Activated T-helper 17 cell treated with anti-CD3 and anti-CD28 coated beads, Interleukin-2, amount 50 U/mL, for 72 hours (primary cell): ENCODE measurements at places on chromosomes 4 and X.

DNA sequence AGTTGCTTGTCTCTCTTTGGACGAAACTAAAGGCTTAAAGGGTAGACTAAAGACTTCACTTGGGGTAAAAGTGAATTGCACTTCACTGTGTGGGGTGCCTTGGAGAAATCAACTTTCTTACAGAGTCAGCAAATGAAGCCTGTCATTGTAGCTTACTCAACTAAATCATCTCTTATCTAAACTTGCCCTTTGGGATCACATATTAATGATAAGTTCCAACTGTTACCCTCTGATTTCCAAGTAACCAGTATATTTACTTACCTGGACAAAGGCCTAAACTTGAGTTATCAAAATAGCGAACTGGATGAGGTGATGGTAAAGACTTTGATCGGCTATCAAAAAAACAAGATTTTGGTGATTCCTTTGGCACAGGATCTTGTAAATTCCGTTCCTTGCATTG, 8.9 kb upstream of the BDH2 start:
- ATAC-seq, result no peak

GRCh38 chrX:66203114-66203513, 39.1 kb downstream of the HEPH start:
- no peak for ATAC-seq

DNA sequence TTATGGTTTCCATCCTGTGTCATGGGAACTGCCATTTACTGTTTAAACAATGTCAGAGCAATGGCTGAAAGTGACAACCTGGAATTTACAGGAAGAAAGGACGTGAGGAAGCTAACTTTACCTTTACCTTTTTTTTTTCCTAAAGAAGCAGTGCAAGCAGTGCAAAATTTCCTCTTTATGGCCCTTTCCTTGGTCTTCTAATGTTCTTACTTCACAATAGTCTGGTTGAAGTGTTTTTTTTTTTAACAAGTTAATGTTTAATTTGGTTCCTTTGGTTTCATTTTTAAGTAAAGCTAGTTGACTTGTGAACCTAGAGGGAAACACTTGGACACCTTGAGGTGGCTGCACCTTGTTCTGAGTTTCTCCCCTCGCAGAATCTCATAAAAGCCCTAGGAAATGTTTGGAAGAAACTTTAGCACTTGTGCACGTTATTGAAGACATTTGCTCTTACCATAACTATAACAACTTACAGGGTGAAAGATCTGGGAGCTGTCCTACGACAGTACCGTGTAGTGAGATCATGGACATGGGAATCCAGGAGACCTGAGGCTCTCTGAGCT, 1.8 kb downstream of the SGMS2 start:
- no peak for ATAC-seq

GRCh38 chrX:18410038-18410437, 15.4 kb upstream of the CDKL5 start:
- no peak for ATAC-seq

DNA sequence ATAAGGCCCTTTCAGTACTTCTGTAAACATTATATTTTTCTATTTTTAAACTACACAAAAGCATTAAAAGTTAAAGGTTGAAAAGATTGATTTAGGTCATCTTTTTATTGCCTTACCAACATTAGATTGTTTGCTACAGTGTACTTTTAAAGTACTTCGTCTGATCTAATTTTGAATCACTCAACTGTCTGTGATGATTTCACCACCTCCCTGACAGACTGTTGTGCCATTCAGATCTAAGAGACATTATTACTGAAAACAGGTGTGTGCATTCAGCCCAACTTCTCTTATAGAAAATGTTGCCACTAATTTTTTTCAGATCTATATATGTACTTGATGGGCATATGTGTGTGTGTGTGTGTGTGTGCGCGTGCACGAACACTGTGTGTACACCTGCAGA, 39.3 kb downstream of the GASK1B start:
- ATAC-seq, result no peak

DNA sequence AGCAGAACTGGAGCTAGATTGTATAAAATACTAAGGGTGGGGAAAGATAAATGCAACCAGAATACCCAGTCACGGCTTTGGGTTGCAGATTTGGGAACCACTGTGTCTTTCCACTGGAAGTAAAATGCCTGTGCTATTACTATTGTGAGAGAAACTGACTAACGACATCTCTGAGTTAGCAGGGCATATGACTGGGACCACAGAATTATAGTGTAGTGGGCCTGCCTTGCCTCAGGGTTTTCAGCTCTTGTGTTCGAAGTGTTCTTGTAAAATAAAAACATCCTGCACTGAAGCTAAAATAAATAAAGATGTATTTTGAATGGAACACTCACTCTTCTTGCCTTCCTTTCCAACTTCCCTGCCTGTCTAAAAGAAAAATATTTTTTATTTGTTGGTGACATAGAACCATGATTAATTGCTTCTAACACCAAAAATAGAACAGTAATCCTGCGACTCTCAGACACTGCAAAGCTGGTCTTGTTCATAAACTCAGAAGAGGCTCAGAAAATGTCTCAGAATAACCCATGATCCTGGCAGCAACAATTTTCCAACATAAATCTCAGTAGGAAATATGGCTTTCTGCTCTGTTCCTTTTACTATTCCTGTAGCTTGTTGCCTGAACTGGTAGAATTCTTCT, 104.2 kb downstream of the FAM47B start:
- no peak for ATAC-seq

DNA sequence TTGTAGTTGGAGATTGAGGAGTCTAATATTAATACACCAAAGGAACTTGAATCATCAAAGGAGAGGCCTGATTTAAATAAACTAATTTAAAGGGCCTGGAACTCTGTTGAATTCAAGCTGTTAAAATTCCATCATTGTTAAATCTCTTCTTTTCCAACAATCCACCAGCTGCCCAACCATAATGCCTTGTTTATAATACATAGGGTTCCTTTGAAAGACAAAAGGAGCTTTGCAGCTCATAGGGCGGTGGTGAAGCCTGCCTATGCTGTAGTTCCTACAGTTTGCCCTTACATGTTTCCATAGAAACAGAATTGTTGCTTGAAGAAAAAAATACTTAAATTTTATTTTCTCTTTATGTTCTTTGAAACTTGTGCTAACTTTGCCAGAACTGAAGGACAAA, 102.8 kb downstream of the GLUD2 start:
- no peak for ATAC-seq

DNA sequence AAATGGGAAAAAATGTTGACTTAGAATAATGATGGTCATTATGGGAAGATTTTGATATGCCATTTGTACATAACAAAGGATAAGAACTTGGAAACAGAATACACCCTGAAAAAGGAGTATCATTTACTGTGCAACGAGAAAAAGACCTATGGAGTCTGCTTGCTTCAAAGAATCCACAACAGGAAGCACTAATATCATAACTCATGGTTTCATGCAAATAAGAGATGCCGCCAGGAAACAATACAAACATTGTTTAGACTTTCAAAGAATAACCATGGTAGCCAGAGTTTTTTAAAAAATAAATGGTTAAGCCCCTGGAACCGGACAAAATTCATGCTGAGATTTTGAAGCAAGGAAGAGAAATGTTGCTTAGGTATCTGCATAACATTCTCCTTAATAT, 139.9 kb upstream of the ETNPPL start:
- no peak for ATAC-seq

- no peak for ATAC-seq
Measured at GRCh38 chr4:2898001-2898400, 54.4 kb downstream of the ADD1 start.

DNA sequence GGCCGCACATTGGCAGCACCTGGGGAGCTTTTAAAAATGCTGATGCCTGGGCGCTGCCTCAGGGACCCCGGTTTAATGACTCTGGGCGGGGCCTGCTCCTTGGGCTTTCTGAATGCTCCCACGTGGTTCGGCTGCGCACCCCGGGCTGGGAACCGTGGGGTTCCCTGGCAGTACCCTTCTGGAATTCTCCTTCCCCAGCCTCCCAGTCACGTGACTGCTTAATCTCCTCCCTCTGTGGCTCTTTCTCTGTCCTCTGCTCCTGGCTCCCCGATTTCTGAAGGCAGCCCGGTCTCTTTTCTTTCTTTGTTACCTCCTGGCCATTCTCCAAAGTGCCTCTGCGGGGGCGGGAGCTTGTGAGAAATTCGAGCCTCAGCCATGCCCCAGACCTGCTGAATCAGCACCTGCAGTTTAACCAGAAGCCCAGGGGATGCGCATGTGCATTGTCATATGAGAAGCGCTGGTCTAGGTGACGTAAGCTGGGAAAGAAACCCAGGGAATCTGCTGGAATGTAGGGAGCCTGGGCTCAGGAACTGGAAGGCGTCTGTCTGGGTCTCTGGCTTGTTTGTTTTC, 16.6 kb downstream of the CLCN4 start:
- ATAC-seq, result no peak

GRCh38 chrX:116607776-116608175, 145.0 kb upstream of the CT83 start:
- no peak for ATAC-seq

DNA sequence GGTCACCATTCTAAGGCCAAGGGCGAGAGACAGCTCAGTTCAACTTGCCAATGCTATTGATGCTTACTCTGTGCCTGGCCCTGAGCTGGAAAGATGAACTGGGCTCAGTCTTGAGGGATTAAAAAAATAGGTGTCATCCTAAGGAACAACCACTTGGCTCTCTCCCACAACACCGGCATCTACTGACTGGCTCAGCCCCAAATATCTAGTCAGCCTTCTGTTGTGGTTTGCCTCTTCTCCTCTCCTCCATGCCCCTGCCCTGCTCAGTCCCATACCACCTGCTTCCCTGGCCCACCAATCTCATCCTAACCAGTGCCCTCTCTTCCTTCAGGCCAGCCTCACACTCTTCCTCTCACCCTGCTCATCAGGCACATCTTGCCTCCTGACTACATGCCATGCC, 29.6 kb downstream of the KDM5C start:
- ATAC-seq, result no peak

GRCh38 chr4:88006956-88007303, 505 bp upstream of the PKD2 start:
- no peak for ATAC-seq

DNA sequence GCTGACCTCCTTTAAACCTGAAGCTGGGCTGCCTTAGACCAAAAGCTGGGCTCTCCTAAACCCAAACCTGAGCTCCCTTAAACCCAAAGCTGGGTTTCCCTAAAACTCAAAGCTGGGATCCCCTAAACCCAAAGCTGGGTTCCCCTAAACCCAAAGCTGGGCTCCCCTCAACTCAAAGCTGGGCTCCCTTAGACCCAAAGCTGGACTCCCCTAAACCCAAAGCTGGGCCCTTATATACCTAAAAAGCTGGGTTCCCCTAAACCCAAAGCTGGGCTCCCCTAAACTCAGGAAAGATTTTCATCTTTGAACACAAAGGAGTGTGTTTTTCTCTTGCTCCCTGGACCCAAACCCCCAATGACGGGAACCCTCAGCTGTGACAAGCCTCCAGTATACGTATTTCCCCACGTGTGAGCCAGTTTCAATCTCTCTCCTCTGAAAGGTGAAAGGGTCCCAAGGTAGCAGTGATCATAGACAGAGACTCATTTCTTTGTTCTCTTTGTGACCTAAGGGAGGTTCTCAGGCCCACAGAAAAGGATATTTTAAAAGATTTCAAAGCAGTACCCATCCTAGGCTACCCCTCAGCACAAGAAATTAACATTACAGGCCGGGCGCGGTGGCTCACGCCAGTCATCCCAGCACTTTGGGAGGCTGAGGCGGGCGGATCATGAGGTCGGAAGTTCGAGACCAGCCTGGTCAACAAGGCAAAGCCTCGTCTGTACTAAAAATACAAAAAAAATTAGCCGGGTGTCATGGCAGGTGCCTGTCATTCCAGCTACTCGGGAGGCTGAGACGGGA, 31.3 kb upstream of the ASMTL start:
- peak; percentile 11 for ATAC-seq

GRCh38 chr4:152209772-152210493, 326.0 kb downstream of the FBXW7 start:
- ATAC-seq, result no peak

GRCh38 chr4:189062047-189062820, 878.4 kb upstream of the FRG1 start:
- ATAC-seq, result no peak
